ENCODE measurements at places on chromosomes 16 and 17.

- DNase-seq, result no peak
These were observed 615.6 kb downstream of the MAF start for GRCh38 chr16:78984887-78985464.

DNA sequence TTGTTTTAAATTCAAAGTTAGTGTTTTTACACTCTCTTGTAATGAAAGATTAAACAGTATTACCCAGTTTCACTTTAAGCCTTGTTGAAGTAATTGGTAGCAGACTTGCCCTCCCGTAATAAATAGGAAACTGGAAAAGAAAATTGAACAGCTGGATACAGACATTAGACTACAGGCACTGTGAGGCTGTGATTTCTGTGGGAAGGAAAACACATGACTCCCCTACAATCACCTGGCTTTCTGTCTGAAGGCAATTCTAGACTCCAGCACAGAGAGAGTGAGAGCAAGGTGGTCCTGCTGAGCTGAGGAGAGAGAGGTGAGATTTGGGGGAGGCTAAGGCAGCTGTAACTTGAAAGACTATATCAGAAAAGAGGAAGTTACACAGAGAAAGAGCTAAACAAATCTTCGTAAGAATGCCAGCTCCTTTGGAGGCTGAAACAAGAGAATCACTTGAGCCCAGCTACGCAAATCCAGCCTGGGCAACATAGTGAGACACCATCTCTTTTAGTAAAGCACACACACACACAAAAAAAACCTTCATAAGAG is 57.8 kb upstream of the CDYL2 start:
- no peak for DNase-seq

DNA sequence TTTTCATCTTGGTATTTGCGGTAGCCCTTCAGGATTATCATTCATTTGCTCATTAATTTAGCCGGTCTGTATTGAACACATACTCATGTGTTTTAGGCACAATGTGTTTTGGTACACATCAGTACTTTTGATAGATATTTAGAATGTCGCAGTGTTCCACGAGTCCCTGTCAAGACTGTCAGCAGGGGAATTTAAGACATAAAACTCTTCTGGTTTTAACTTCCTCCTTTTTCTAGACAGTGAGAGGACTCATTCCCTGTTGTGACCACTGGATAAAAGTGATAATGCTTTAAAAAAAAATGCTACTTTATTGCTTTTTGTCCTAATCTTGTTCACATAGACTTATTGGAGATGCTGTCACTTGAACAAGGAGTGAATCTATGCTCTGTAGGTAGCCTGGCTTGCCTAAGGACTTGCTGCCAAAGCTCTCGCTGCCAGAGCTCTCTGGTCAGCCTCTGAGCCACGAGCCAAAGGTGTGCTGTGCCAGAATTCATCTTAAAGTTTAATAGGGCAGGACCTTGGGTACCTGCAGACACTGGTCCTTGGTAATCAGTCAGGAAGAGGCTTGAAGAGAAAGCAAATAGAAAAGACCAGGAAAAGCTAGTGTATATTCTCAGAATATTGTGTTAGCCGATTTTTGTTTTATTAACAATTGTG is 5.4 kb downstream of the DCAF7 start:
- no peak for DNase-seq

GRCh38 chr16:50282010-50282538 is 15.7 kb downstream of the ADCY7 start:
- no peak for DNase-seq

GRCh38 chr17:66573078-66573477 is 261.8 kb upstream of the CACNG5 start:
- no peak for DNase-seq

- no peak for DNase-seq
These were observed 432 bp downstream of the ZNF276 start for GRCh38 chr16:89721546-89722391.

DNA sequence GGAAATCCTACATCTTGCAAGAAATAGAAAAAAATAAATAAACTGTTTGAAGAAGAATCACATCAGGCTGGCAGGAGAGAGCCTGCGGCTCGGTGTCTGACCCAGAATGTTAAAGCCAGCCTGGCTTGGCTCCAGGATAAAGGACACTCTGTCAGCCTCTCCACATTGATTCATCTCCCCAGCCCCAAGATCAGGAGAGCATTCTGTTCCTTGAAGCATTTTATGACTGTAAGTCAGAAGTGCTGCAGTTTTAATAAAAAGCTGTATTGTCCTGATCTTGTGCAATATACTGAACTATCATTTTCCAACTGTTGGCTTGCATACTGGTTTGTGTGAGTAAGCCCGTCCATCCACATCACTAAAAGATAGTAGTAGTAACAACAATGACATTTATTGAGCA is 426.6 kb downstream of the HAPSTR1 start:
- DNase-seq, result no peak

DNA sequence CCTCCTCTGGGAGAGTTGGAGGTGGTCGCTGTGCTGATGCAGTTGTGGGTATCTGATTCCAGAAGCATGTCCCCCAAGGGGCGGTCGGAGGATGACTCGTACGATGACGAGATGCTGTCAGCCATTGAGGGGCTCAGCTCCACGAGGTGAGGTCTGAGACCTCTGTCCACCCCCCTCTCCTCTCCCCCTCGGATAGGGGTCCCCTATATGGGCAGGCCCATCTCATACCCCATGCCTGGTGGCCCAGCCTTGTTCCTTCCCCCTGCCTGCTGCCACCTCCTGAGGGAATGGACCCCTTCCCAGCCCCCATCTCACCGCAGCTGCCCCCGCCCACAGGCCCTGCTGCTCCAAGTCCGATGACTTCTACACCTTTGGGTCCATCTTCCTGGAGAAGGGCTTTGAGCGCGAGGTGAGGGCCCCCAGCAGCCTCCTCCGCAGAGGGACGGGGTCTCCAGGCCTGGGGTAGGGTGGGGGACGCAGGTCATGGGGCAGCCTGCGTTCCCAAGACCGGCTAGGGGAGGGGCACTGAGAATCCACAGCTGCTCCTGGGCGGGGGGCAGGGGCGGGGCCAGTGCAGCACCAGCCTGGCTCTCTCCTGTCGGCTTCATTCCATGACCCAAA is 39.2 kb downstream of the ADCY7 start:
- DNase-seq, result no peak

DNA sequence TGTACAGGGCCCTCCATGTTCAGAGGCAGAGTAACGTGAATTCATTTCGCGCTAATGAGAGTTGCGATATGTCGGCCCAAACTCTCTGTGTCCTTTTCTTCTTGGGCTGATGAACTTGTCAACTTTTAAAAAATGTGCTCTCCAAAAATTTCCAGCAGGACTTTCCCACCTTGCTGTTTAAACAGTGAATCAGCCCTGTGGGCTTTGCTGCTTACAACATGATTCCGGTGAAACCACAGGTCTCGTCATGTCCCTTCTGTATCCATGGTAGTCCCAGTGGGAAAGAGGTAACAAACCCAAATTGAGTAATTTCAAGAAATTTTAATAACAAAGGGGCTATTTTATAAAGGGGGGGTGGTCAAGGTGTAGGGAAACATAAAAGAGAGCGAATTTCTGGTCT is 612.9 kb downstream of the MAF start:
- no peak for DNase-seq

DNA sequence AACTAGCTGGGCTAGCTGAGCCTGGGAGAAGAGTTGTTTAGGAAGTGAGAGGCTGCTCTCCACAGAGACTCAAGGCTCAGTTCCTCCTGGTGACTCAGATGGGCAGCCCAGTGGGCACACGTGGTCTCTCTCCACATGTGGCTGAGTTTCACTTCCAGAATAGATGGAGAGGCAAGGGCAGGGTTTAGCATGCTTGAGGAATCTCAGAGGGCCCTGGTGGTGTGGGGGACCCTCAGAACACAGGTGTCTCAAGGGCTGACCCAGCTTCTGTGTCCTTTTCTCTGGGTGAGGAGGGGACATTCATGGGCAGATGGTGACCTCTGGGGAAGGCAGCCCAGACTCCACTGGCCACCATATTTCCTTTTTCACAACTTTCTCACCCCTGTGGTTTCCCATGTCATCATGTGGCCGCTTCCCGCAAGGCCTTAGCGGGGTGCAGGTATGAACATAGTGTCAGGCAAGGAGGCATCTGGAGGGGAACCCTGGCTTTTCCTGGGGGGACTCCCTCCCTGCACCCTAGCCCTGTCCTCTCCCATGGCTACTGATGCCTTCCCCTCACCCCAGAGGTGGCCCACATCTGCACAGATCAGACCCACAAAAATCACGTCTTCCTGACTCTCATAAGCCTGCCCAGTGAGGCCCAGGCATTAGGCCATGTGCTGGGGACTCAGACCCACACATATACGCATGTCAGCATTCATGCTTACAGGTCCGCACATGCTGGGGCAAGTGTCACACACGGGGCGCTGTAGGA is 3.3 kb downstream of the GRN start:
- no peak for DNase-seq

- no peak for DNase-seq
These were observed 86.5 kb downstream of the SNX29 start for GRCh38 chr16:12063004-12063395.

- DNase-seq, result no peak
These were observed 219.7 kb upstream of the CDH5 start for GRCh38 chr16:66146798-66147197.

All from occipital lobe (tissue), 3 donors.